ENCODE measurements at places on chromosomes 1 and 21. TPM values are rescaled to one million over a fixed set of nuclear protein-coding genes. Genes with fewer than 3 reads are reported as not detected.
A peak's percentile ranks its signal among the peaks of the same experiment; 100 is the strongest.

- DNase-seq: no peak
Observed at GRCh38 chr1:13699510-13699909, 478 bp upstream of the PRDM2 start.

GRCh38 chr1:240189386-240189989, 97.8 kb downstream of the FMN2 start:
- peak; percentile 12 for DNase-seq

DNA sequence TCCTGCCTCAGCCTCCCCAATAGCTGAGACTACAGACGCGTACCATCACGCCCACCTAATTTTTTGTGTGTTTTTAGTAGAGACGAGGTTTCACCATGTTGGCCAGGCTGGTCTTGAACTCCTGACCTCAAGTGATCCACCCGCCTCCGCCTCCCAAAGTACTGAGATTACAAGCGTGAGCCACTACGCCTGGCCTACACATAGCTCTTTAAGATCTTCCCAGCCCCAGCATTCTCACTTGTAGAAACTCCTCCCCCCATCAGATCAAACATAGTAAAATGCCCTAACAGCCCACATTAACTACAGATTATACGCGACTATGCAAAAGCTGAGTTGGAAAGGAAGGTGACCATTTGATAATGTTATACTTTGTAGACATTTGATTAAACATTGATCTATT, 634.8 kb downstream of the MATN1 start:
- no peak for DNase-seq

GRCh38 chr1:174982971-174983689, 16.6 kb upstream of the CACYBP start:
- DNase-seq: no peak

- no peak for DNase-seq
Observed at GRCh38 chr1:153598309-153599172, 14.4 kb downstream of the S100A16 start.

GRCh38 chr1:179805291-179806195, 62.5 kb downstream of the FAM163A start:
- no peak for DNase-seq

- no peak for DNase-seq
Observed at GRCh38 chr1:65703853-65704252, 88.8 kb upstream of the PDE4B start.

DNA sequence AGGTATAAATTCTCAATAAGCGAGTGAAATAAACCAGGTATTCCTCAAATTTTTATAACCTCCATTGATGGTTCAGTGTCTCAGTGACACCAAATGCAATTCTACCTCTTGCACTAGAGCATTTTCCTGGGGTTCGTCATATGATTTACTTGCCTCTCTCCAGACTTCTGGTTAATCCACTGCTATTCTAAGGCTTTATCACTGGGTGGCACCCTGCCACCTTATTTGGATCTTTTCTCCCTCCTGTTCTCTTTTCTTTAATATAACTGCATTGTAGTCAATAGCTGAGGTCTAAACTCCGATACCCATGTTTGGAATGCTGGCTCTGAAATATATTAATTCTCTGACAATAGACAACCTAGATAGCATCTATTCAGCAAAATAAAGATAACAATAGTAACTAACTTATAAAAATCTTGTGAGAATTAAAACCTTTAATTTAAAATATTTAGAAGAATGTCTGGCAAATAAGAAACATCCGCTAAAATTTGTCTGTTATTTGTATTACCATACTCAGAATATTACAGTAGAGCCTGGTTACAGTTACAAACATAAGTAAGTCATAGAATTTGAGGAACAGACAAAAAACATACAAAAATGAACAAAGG, 436.4 kb downstream of the PLA2G4A start:
- no peak for DNase-seq

- DNase-seq: no peak
Observed at GRCh38 chr21:36704281-36704957, 5.5 kb downstream of the SIM2 start.

GRCh38 chr1:90393025-90393424, 324.1 kb downstream of the BARHL2 start:
- DNase-seq: no peak

DNA sequence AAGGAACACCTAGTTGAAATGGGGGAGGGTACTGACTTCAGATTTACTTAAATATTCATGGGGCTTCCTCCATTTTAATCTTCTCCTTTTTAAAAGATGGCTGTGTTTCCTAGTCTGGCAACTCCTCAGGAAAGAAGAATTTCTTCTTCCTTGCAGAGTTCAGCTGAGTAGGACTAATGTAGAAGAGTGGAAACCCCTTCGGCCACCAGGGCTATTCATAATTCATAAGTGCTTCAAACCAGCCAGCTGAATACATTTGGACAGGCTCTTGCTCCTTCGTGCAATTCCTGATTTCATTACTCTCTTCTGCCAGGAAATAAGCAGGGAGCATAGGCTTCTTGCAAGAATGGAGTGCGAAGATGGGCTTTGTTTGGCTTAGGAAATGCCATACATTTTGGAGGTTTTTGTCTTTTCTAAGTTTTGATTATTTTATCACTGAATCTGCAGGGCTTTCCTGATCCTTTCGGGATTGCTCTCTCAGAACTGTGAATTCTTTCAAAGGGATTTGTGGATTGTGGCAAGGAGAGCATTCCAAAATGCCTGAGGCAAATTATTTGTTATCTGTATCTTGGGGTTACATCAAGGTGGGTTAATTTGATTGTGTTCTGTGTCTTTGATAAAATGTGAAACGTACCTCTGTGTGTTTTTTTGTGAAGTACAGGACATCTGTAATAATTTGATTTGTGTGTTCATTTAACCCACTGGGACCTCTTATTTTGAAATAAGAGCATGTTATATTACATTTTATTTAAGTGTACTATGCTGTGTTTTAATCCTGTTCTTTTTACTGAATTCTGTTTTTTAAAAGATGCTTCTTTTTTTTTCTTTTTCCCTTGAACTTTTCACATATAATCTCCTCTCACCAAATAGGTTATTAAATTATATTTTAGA, 179.4 kb upstream of the SGIP1 start:
- DNase-seq: no peak

DNA sequence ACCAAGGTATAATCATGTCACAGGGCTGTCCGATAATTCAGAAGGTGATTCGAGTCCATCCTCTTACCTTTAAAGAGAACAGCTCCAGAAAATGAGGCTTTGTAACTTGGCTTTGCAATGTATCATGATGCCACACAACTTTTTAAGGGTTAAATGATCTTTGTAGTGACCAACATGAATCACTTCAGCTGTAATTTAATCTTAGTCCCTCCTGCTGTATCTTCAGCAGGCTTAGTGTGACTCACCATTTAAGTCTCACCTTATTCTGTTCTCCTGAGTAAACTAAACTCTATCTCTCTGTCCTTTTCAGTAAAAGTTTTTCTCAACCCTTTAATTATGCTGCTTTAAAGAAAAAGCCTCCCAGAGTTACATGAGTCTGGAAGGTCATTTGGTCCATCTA, 1.9 kb upstream of the HIVEP3 start:
- DNase-seq: no peak

DNA sequence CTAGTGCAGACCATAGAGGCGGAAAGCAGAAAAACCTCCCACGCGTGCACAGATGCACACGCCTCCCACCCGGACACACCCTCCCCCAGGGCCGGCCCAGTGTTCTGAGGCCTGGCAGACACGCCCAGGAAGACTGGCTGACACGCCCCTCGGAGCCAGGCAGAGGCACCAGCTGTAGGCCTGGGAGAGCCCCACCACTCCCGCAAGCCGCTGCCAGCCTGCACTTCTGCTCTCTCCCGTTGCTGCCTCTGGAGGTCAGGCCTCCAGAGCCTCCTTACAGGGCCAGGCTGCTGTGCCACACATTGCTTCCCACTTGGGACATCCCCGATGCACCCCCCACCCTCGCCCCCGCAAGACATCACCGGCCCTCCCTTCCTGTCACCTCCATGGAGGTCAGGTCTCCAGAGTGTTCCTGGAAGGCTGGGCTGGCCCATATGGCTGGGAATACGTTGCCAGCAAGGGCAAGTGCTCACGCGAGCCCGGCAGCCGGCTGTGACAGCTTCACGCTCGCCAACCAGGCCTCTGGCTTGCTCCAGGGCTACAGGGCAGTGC, 40.4 kb downstream of the CASZ1 start:
- peak; percentile 59 for DNase-seq

DNA sequence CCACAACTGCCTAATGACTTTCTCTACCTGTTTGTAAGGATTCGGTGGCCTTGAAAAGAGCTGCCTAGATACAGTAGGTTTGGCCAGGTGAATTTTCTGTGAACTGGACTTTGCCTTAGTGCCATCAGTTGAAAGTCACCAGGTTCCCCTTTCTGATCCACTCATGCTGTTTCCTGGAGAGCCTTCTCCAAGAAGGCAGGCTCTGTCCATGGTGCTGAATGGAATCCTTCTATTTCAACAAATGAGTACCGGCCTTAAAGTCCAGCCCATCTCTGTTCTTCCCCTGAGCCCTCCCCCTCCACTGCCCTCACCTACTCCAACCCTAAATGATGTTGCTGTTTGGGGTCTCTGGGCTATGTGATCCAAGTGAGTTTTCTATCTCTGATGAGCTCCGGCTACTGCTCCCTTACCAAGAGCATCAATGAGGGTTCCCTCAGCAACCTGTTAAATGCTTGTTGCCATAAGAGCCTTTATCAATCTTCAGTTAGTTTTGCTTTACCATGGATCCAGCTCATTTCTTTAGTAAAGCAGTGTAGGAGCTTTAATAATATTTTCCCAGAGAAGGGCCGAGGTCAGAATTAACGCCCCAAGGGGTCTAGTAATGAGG, 500.4 kb downstream of the PTPRU start:
- no peak for DNase-seq

DNA sequence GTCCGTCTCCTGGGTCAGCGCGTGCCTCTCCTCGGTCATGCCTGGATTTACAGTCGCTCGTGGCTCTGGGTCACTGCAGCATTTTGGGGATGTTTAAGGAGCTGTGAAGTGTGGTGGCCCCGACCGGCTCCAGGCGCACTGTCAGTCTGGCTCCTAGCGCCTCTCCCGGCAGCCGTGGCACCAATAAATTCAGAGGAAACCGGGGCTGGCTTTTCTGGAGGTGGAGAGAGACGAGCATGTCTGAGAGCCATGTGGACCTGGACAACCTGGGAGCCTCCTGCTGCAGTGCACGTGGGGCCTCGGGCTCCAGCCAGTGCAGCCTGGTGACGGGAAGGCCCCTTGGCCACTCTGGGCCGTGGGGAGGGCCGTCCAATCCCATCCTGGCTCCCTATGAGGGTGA, 17.1 kb downstream of the PLCH2 start:
- DNase-seq: no peak

DNA sequence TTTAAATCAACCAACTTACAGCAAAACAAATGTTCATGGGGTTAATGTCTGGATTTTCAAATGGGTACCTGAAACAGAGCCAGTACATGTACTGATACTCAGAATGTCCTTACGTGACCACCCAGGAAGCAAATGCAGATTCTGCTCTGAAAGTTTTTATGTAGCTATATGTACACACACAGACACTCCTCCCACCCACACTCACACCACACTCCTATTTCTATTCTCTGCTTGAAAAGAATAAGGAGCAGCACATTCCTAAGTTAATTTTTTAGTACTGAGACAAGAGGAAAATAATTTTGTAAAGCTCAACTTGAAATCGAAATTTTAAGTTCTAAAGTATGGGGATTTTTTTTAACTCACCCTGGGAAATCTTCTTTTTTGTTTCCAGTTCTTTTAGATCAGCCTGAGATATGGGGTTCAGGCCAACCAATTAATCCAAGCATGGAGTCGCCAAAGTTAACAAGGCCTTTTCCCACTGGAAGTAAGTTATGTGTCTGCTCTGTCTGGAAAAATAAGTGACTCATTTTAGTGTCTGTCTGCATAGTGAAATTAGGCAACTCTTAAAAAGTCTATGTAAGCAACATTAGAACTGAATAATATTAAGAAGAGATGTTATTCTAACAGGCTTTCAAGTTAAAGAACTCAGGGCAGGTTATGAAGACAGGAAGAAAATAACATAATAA, 75.5 kb upstream of the DYNLT5 start:
- DNase-seq: no peak

DNA sequence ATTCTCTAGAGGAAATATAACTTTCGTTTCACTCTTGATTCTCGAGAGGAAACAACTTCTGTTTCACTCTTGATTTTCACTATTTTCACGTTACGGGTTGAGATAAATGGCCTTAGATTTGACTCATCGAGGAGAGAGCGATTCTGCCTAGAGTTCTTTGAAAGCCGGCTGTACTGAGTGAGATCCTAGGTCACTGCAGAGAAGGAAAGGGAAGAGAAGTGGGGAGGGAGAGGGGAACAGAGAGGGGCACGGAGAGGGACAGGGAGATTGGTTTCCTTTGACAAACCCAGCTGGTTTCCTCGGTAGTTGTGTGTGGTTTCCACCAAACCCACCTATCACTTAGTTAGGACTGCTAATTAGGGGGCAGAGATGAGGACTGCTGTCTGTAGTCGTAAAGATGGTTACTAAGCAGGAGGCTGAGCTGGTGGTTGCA, 21.6 kb upstream of the GPR137B start:
- DNase-seq: peak; percentile 26

DNA sequence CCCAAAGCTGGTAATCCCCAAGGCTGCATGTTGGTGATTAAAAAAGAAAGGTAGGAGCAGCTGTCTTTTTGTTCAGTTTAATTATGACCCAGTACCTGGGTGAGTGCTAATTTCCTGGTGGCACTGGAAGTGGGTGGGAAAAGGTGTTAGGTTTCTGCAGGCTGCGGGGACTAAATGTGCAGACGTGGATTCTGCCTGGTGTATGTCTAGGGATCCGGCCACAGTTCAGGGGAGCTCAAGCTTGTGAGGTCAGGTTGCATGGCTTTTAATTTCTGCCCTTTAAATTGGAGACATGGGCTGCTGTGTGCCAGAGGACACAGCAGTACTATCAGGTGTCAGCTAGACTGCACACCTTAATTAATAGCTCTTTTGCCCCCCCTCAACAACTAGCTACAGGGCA, 20.3 kb upstream of the TBX19 start:
- no peak for DNase-seq

DNA sequence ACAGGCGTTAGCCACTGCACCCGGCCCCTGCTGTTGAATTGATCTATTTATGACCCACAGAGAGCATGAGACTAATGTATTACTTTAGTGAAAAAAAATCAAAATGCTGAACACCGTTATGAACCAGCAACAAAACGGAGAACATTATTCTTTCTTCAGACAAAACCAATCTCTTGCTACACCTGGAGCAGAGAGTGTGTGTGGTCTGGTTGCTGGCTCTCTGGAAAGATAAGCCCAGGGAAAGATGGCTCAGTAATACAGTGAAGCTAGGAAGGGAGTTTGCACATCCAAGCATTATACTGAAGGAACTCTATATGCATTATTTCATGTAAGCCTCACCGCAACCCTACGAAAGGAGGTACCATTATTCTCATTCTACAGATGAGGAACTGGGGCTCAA, 117.0 kb downstream of the GLUL start:
- DNase-seq: no peak

The GBP2 gene
- total RNA-seq: 120 TPM

The MNDA gene
- not detected for total RNA-seq

The ZBTB8OS gene
- total RNA-seq: 26.8 TPM

The HSD3B1 gene
- total RNA-seq: not detected

The TMEM269 gene
- 0.44 TPM for total RNA-seq

The DENND2C gene
- total RNA-seq: 6.6 TPM

The NTRK1 gene
- total RNA-seq: 1.5 TPM

The TMPRSS15 gene
- total RNA-seq: not detected

The PADI4 gene
- total RNA-seq: 0.57 TPM

The PAQR6 gene
- total RNA-seq: 2.1 TPM

The ACTL8 gene
- not detected for total RNA-seq

The ZSCAN20 gene
- 0.19 TPM for total RNA-seq

All from CD8-positive, alpha-beta T cell (primary cell).